Activated CD4-positive, alpha-beta T cell treated with anti-CD3 and anti-CD28 coated beads, Interleukin-2, amount 50 U/mL, for 1 hour (primary cell): ENCODE measurements at places on chromosomes 11 and 22.

DNA sequence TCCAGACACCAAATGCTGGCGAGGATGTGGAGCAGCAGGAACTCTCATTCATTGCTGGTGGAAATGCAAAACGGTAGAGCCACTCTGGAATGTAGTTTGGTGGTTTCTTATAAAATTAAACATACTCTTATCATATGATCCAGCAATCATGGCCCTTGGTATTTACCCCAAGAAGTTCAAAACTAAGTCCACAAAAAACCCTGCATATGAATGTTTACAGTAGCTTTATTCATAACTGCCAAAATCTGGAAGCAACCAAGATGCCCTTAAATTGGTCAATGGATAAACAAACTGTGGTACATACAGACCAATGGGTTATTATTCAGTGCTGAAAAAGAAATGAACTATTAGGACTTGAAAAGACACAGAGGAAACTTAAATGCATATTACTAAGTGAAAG lies 87.8 kb downstream of the APOL5 start:
- DNase-seq: no peak

- DNase-seq: no peak
Measured at GRCh38 chr11:27401280-27401832, 38.3 kb upstream of the CCDC34 start.

GRCh38 chr22:44409211-44409973 lies 88.6 kb downstream of the RTL6 start:
- no peak for DNase-seq

DNA sequence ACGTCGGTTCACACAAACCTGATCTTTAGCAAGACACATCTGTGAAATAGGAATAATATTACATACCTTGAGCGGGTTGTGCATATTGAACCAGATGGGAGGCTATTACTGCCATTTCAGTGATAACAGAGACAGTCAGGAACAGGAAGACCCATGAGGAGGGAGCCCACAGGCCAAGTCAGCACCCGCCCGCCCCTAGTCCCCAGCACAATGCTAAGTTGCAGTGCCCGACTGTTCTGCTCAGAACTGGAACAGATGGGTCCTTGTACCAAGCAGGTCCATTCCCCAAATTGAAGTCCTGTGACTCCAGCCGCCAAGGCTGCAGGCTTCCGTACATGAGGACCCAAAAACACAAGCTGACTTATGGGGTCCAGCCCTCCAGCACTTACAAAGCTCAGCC lies 9.3 kb downstream of the CXCR5 start:
- DNase-seq: no peak

- DNase-seq: no peak
Measured at GRCh38 chr11:3810951-3811350, 2.6 kb downstream of the PGAP2 start.

DNA sequence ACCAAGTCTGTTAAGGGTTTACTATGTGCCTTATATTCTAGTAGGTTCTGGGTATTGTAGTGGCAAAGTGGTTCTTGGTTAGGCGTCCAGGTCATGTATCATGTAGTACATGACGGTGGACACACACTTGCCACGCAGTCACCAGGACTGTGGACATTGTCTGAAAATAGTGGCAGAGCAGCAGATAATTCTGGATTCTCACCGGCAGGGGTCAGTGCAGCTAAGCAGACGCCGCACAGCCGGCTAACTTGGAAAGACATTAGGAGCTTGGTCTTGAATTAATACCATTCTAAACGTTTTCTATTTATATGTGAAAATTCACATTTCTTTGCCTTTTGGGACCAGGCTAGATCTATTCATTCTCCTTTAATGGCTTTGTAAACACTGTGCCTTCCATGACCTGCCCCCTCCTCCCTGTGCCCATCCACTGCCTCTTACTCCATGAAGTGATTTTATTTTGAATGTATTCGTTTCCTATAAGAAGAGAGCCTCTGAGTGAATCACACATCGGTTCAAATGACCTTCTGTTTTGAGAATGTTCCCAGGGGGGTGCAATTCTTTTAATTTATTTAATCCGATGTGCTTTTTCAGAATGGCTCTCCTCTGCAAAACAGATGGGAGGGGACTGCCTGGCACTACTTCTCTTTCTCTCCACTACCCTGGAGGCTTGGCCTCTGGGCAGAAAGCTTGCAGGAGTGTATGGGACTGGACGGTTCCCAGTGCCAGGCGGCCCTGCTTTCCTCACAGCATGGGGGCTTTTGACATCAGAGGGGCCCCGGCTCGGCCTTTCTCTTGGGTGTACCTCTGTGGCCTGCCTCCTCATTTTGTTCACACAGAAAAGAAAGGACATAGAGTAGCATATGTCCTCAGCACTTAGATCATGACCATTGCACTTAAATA lies 378.0 kb downstream of the NTM start:
- DNase-seq: peak; percentile 8

GRCh38 chr11:8102965-8103364 lies 22.0 kb downstream of the TUB start:
- no peak for DNase-seq

DNA sequence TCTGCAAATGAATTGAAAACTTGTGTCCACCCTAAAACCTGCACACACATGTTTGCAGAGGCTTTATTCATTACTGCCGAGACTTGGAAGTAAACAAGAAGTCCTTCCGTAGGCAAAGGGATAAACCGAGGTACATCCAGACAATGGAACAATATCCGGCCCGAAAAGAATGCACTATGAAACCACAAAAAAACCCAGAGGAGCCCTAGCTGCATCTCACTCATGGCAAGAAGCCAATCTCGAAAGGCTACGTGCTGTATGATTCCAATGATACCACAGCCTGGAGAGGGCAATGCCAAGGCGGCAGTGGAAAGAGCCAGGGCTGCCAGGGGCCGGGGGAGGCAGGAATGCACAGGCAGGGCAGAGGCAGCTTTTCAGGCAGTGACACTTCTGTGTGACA lies 3.2 kb upstream of the MRPL23 start:
- no peak for DNase-seq

GRCh38 chr11:102733232-102733875 lies 8.6 kb upstream of the MMP8 start:
- peak; percentile 5 for DNase-seq

DNA sequence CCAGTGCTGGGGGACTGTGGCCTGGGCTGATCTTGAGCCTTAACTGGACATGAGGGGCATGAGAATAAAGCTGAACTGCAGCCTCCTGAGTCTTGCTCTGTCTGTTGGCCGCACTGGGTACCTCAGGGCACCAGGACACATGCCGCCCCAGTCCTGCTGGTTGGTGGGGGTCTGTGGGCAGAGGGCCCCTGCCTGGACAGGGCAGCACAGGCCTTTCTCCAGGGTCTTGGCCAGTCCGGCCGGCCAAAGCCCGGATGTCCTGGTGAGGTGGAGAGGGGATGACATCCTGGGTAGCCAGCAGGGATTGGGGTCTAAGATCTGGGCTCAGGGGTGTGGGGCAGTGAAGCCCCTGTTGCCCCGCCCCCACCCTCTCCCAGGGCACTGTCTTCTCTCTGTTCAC lies 1.5 kb upstream of the RPS6KA4 start:
- DNase-seq: no peak

DNA sequence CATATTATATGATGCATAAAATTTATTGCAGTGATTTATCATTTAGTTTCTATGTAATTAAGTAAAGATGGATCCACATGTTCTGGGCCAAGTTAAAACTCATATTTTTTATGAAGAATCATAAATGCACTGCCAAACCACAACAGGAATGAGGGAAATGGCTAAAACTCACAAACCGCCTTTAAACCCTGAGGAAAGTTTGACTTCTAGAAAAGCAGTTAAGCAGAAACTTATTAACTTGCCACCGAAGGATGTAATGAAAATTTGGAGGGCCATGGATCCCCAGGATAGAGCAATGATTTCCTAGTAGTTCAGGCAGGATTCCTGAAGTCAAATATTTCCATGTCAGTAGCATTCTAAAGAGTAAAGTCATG lies 218.3 kb upstream of the CTSC start:
- no peak for DNase-seq

DNA sequence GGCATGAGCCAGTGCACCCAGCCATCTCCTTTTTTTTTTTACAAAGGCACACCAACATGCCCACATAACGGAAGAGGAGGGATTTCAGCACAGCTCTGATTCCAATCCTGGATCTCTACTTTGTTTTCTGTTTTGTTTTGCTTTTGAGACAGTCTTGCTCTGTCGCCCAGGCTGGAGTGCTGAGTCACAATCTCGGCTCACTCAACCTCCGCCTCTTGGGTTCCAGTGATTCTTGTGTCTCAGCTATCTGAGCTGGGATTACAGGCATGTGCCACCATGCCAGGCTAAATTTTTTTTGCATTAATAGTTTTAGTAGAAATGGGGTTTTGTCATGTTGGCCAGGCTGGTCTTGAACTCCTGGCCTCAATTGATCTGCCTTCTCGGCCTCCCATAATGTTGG lies 28.1 kb downstream of the VSTM5 start:
- DNase-seq: no peak

- DNase-seq: no peak
Measured at GRCh38 chr11:125199915-125200314, 35.4 kb downstream of the PKNOX2 start.

- no peak for DNase-seq
Measured at GRCh38 chr11:91156041-91156440, 933.2 kb upstream of the CHORDC1 start.
